Nucleus accumbens (tissue), 56 donors: ENCODE measurements at places on chromosomes 7 and 10.

GRCh38 chr10:78992333-78992732 is 76.4 kb upstream of the ZMIZ1 start:
- no peak for DNase-seq

DNA sequence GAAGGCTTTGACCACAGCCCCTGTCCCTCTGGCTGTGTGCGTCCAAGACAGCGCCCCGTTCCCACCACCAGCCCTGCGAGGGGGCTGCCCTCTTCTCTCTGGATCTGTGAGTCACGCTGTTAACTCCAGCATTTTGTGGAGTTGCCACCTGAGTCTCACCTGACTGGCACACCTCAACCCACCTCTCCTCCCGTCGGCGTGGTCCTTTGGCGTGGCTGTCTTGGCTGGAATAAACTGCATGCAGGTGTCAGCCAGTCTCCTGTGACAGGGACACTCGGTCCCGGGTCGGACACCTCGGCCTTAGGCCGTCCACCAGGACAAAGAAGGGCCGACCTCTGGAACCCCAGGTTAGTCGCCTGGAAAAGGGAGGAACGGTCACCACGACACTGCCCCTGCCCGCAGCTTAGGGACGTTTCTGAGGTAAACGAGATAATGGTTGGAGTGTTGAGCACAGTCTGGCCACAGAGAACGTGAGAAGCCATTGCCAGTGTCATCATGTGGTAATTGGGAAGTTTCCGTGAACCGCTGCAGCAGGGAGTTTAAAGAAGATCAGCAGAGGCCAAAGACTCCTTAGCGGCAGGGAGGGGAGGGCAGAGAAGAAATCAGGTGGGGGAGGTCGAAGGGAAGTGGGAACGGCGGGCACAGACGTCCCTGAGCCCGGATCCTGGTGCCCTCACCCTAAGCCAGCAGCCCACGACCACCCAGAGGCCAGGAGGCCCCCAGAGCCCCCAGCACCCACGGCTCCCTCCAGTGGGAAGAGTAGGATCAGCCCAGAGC is 73.6 kb upstream of the FAM20C start:
- DNase-seq, result no peak

DNA sequence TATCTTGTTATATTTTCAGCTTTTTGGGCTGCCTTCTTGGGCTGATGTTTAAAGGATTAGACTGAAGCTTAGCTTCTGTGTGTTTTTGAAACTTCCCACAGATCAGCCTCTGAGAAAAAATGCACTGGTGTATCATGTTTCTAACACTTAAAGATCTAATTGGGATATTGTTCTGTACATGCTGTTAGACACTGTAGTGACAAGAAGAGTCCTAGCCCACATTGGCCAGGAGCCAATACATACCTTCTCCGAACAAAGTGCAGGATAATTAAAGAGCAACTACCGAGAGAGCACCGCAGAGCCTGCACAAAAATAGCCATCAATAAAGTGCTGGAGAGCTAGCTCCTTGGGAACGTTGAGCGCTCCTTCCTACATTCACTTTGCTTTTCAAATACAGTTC is 289.4 kb upstream of the SP8 start:
- no peak for DNase-seq

- no peak for DNase-seq
Measured at GRCh38 chr7:15402436-15403136, 159.2 kb downstream of the AGMO start.

DNA sequence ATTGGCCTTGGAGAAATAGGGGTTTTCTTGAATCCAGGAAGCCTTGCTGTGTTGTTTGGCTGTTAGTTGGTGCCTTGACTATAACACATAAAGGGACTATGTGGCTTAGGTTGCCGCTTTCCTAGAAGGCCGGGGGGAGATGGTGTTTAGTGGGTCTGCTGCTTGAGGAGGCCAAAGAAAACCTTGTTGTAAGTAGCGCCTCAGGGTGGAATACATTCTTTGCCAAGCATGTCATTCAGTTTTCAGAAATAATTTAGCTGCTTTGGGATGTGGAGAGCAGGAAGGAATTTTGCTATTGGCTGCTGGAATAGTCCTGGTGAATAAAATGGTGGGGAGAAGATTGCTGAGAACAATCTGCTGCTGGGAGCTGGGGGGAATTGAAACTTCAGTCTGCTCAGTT is 132.9 kb upstream of the WNT16 start:
- no peak for DNase-seq

DNA sequence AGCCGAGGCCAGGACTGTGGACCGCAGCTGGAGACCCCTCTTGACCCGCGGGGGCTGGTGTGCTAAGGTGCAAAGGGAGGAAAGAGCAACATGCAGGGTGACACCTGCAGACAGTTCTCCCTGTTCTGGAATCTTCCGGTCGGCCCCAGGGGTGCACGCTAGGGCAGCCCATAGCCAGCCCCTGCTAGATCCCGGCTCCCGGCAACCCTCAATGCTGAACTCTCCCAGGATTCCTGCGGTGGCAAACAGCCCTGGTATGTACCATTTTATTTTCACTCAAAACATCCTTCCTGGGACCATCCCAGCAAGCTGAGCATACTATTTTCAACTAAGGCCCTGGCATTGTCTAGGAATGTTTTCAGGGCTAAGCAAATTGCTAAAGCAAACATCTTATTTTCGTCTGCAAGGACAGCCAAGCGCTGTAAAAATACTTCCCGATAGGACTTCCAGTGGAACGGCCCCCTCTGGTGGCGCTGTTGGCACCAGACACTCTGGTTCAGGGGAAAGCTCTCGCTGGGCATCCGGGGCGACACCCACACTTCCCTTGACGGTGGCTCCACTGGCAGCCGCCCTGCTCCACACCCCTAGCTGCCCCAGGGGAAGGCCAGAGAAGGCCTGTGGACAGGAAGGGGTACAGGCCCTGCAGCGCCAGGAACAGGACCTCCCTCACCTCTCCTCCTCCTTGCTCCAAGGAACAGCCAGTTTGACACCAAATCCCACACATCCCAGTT is 99.4 kb downstream of the CTBP2 start:
- peak; percentile 81 for DNase-seq

DNA sequence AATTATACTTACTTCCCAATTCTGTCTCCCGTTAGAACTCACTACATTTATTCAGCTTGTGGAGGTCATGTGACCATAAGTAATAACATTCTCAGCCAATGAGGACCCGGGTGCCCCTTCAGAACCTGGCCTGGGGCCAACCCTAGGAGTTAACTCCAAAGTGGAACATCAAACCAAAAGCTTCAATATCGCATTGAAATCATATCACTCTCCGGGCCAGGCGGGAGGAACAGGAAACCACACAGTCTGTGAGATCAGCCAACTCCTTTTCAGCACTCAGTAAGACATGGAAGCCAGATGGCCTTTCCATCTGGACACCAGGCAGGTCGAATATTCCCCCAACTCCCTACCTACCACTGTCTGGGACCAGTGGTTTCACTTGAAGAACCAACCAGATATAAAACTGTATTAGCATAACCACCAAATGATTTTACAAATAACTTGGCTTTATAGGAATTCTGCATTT is 5.5 kb downstream of the CREB3L2 start:
- DNase-seq, result no peak

- no peak for DNase-seq
Measured at GRCh38 chr10:113279262-113279661, 273.6 kb upstream of the HABP2 start.

- DNase-seq, result no peak
Measured at GRCh38 chr10:103661198-103661950, 167.9 kb downstream of the NEURL1 start.

GRCh38 chr7:37952240-37952639 is 31.8 kb downstream of the EPDR1 start:
- no peak for DNase-seq

DNA sequence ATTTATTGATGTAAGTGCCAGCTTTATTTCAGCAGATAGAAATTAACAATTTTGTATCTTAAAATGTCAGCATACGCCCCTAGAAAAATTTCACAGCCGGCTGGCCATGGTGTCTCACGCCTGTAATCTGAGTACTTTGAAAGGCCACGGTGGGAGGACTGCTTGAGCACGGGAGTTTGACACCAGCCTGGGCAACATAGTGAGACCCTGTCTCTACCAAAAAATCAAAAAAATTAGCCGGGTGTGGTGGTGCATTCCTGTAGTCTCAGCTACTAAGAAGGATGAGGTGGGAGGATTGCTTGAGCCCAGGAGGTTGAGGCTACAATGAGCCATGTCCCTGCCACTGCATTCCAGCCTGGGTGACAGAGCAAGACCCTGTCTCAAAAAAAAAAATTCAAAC is 14.1 kb downstream of the GTF2I start:
- DNase-seq, result no peak

DNA sequence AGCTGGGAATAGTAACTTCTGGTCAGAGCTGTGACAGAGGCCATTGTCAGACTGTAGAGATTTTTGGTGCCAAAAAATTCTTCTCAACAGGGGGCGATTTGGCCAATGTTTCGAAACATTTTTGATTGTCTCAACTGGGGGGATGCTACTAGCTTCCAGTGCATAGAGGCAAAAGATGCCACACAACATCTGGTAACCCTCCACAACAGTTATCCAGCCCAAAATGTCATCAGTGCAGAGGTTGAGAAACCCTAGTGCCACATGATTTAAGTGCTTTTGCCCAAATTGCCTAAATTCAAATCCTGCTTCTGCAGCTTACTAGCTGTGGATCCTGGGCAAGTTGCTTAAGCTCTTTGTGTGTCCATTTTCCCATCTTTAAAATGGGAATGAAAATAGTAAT is 71.9 kb downstream of the FZD1 start:
- DNase-seq, result no peak

- no peak for DNase-seq
Measured at GRCh38 chr7:106064316-106064715, 47.8 kb downstream of the SYPL1 start.

- no peak for DNase-seq
Measured at GRCh38 chr10:130232166-130233034, 96.2 kb downstream of the GLRX3 start.

DNA sequence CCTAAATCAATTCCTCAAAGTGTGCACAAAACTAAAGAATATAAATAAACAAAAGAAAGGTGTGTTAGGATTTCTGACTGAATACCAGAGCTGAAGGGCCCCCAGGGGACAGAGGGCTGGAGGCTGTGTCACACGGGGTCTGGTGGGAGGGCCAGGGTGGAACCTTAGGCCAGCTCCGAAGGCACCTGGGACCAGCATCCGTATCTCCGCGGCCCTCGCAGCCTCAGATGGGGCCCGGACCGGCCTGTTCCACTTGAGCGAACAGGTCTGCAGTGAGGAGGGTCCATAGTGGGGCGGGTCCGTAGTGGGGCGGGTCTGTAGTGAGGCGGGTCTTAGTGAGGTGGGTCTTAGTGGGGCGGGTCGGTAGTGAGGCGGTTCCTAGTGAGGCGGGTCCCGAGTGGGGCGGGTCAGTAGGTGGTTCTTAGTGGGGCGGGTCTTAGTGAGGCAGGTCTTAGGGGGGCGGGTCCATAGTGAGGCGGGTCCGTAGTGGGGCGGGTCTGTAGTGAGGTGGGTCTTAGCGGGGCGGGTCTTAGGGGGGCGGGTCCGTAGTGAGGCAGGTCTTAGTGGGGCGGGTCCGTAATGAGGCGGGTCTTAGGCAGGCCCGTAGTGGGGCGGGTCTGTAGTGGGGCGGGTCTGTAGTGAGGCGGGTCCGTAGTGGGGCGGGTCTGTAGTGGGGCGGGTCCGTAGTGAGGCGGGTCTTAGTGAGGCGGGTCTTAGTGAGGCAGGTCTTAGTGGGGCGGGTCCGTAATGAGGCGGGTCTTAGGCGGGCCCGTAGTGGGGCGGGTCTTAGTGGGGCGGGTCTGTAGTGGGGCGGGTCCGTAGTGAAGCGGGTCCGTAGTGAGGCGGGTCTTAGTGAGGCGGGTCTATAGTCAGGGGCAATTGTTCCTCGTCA is 15.1 kb downstream of the GPR146 start:
- DNase-seq, result no peak

DNA sequence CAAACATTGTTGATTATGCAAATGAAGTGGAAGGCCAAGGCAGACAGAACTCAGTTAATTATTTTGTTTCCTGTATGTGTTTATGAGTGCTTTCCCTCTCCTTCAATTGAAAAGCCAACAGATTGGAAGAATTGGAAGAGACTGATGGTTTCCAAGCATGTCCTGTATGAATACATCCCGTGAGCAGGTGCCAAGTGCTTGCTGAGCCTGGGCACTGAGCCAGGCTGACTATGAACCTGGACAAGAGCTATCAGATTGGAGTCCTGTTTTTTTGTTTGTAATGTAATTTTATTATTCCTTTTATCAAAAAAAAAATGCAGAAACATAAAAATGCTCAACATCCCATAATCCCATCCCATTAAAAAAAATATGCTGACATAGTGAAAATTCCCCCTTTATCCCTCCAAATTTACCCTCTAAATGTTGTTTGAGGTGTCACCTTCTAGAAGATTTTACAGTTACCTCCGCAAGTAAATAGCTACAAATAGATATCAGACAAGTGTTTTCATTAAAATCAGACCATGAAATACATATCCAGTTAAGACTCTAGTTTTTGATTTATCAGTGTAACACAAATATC is 449.5 kb downstream of the GRID1 start:
- DNase-seq, result no peak

DNA sequence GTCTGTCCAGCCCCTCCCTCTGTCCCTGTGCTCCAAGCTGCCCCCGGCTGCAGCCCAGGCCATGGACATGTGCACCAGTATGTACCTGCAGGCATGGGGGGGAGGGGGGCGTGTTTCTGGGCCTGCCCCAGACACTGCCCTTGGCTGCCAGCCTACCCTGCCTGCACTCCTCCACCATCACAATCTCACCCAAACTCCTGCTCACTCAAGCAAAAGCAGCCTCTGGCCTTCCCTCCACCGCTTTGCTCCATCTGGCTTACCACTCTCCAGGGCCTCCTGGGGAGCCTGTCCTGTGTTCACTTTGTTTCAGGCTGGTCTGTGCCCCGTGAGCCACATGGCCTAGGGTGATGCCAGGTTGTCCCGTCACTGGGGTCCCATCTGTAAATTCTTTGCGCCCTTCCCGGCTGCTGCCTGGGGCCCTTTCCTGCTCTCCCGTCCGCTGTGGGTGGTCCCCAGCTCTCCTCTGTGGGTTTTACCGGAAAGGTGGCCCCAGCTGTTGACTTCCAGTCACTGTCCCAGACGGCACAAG is 33.3 kb upstream of the PPIF start:
- DNase-seq, result no peak

- DNase-seq, result no peak
Measured at GRCh38 chr7:17030559-17030958, 148.8 kb upstream of the AGR3 start.

DNA sequence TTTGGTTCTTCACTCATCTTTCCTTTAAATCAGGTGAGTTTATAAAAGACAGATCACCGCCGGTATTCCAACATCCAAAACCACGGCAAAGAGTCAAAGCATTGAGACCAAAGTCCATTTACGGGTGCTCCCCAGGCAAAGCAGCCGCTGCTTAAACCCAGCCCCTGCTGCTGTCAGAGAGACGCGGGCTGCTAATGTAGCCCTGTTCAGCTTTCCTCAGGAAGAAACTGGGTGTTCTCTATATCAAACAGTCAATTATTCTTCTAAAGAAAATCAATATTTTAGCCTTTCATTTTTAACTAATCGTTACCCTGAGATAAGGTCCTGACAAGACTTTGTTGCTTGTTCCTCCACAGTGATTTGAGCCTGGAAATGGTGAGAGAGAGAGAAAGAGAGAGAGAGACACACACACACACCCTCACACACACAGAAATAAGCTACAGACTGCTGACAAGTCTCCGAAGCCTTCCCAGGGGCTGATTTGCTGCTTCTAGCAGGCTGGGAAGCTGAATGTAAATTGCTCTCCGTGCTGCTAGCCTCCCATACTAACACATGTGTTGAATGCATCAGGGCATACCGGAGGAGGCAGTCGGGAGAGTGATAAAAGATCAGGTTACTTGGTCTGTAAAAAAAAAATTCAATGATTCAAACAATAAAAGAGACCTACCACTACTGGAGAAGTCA is 183.0 kb upstream of the ANK3 start:
- peak; percentile 30 for DNase-seq

GRCh38 chr10:84308021-84308420 is 20.4 kb upstream of the CCSER2 start:
- no peak for DNase-seq
